ENCODE measurements at places on chromosomes 16 and 17.
A peak's percentile ranks its signal among the peaks of the same experiment; 100 is the strongest.

- H3K36me3 ChIP-seq = peaks cover 43% of the 10 kb centered on the region
- peaks cover 47% of the 10 kb centered on the region for H3K4me1 ChIP-seq
- no peak overlapping the region for H3K27ac ChIP-seq
Observed at GRCh38 chr16:2004795-2005517, 4.7 kb downstream of the ZNF598 start.

- H3K27me3 ChIP-seq = no peaks in the 10 kb centered on the region
- H3K4me1 ChIP-seq = peaks cover 1% of the 10 kb centered on the region
Observed at GRCh38 chr17:606508-607250, 108.0 kb downstream of the VPS53 start.

GRCh38 chr17:78675316-78675616 is 98.1 kb upstream of the DNAH17 start:
- H3K27ac ChIP-seq = no peak overlapping the region
- H3K27me3 ChIP-seq = no peaks in the 10 kb centered on the region
- H3K4me1 ChIP-seq = no peaks in the 10 kb centered on the region
- no peak overlapping the region for H3K4me3 ChIP-seq
- H3K36me3 ChIP-seq = peaks cover 2% of the 10 kb centered on the region

DNA sequence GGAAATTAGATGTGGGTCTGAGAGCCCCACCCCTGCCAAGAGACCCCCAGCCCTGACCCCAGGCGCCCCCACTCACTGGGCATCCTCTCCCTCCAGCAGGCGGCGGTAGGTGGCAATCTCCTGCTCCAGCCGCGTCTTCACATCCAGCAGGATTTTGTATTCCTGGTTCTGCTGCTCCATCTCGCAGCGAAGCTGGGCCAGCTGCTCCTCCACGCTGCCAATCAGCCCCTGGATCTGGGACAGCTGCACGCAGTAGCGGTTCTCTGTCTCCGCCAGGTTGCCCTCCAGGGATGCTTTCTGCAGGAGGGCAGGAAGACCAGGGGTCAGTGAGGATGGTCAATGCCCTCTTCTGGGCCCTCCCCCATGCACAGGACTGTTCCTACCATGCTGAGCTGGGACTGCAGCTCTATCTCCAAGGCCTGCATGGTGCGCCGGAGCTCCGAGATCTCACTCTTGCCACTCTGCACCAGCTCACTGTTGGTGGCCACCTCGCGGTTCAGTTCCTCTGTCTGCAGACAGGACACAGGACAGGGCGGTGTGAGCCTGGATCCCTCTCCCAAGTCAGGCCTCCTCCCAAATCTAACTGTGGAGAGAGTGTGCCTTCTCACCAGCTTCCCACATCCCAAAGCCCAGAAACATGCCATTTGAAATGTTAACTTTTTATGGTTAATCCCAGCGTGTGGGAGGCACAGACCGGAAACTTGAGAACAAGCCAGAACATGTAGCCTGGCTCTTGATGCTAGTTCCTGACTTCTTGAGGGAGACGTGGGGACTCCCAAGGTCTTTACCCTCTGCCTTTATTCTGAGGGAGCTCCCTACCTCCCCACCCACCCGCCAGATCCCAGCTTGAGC is 3.6 kb downstream of the KRT17 start:
- H3K36me3 ChIP-seq = no peaks in the 10 kb centered on the region
- no peak for DNase-seq
- H3K4me1 ChIP-seq = no peaks in the 10 kb centered on the region
- H3K4me3 ChIP-seq = no peak overlapping the region

DNA sequence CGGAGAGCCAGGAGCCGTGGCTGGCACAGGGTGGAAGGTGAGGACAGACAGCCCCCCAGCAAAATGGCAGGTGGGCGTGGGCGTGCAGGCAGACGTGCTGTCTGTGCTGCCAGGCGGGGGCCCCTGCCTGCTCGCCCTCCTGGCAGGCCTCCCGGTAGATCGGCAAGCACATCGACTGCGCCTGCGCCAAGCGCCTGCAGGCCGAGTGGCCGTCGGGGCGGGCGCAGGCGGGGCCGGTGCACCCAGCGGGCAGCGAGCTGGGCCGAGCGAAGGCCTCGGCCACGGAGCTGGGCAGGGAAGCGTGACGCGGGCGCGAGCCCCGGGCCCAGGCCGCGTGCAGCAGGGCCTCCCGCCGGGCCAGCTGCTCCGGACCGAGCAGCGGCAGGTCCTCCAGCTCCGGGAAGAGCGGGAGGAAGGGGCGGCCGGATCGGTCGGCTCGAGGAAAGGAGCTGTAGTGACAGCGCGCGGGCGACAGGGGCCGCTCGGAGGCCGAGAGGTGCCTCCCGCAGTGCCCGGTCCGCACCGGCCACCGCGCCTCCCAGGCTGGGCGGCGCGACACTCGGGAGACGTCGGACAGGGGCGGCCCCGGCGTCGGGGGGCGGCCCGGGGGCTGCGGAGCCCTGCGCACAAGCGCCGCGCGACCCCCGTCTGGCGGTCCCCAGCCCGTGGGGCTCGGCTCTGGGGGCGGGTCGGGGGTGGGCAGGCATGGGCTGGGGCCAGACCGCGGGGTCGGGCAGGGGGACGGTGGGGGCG is 16.9 kb downstream of the GRIN2C start:
- H3K36me3 ChIP-seq = no peaks in the 10 kb centered on the region
- peak; percentile 83 for DNase-seq
- peak overlapping the region; percentile 73 for H3K27ac ChIP-seq
- H3K27me3 ChIP-seq = peaks cover 3% of the 10 kb centered on the region
- peaks cover 25% of the 10 kb centered on the region for H3K4me1 ChIP-seq

GRCh38 chr17:35350493-35350892 is 22.9 kb downstream of the SLFN11 start:
- H3K27ac ChIP-seq = no peak overlapping the region
- H3K4me1 ChIP-seq = peaks cover 30% of the 10 kb centered on the region
- H3K4me3 ChIP-seq = no peak overlapping the region
- H3K27me3 ChIP-seq = no peaks in the 10 kb centered on the region
